ENCODE measurements at places on chromosomes 1 and 21.

DNA sequence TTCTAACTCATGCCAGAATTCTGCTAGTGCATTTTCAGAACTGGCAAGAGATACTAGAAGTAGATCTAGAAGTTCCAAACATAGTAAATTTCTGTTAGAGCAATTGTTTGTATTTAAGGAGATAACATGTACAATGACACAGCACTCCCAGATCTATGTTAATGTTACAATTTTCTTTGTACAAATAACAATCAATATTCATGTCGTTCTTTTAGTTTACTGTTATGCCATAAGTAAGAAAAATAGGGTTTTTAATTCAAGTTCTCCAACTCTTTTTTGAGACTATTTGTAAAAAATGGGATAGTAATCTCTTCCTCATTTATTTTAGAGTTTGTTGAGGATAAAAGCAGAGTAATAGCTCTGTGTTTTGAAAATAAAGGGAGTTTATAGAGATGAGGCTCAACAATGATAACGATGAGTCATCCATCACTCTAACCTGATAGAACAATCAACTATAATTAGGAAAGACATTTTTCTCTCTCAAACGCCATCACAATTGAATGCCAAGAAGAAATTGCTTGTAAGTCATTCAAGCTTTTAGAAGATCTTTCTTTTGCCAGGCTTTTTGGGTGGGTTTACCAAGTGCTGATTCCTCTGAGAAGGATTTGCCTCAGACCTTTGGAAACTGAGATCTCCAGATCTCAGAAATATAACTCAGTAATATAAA is 638 bp downstream of the CD84 start:
- DNase-seq = no peak

DNA sequence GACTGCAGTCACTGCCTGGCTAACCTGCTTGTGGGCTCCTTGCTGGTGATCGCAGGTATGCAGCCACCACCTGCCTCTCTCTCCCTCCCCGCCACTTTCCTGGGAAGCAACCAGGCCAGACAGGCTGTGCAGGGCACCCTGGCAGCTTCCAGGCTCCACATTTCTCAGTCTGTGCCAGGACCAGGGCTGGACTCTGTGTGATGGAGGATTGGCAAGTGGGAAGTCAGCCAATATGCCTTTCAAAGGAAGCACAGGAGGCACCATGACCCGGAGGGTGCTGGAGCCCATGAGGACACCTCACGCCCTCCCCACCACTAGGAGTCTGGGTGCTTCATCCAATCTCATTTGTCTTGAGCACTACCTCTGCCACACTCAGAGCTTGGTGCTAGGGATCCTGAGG is 15.8 kb upstream of the DISP3 start:
- DNase-seq = no peak

- no peak for DNase-seq
Observed at GRCh38 chr1:201945157-201945556, 1.2 kb downstream of the LMOD1 start.

- DNase-seq = no peak
Observed at GRCh38 chr1:17950728-17951127, 156.9 kb upstream of the IGSF21 start.

DNA sequence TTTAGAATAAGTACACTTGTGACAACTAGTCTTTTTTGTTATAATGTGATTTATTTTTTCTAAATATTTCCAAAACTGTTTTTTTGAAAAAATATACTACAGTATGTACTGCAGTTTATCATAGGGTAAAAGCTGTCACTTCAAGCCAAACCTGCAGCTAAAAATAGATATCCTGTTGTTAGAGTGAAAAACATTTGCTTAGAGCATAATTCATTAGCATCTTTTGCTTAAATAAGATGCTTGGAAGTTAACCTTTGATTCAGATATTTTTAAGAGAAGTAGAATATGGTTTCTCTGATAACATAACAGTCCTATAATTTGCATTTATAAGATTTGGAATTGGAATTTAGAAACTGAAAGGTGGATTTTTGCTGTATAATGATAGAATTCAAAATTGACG is 21.5 kb downstream of the PRKACB start:
- no peak for DNase-seq
